ENCODE measurements at places on chromosomes 7 and 10.

- no peak for DNase-seq
Measured at GRCh38 chr7:40598915-40599314, 464.1 kb downstream of the SUGCT start.

- no peak for DNase-seq
Measured at GRCh38 chr7:128275681-128276080, 34.6 kb downstream of the LEP start.

- DNase-seq, result no peak
Measured at GRCh38 chr10:32149252-32149955, 93.2 kb upstream of the KIF5B start.

DNA sequence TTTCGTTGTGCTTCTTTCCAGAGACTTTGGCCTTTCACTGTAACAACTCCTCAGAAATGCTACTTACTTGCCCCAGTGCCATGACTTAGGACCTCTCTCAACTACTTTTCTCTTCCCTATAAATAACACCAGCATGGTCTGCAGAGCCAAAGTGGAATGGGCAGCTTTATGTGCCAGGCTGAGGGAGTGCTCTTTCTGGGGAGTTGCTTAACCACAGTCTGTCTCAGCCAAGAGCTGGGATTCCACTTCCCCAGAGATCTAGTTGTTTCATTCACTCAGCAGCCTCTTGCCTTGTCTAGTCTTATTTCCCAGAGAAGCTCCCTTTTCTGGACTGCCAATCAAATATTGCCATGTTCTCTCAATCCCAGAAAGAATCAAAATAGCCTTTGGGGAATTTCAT lies 912.2 kb downstream of the GRID1 start:
- DNase-seq, result no peak

GRCh38 chr7:69561266-69561960 lies 36.9 kb upstream of the AUTS2 start:
- DNase-seq, result no peak

DNA sequence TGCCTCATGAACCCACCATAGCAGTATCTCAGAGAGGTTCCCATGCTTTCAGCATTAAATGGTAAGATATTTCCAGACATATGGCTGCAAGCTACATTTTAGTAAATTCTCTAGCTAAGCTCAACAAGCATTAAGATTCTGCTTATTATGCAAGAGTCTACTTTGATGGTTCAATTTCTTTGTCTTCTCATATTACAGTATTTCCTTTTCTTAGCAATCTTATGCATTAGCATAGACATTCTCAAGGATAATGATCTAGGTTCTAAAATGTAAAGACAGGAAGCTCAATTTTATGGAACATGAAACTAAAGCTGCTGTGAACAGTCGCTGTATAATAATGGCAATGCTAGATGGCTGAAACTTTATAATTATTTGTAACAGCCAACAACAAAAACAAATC lies 39.2 kb downstream of the MEOX2 start:
- DNase-seq, result no peak

GRCh38 chr7:96285579-96285978 lies 36.3 kb downstream of the SLC25A13 start:
- DNase-seq, result no peak

- DNase-seq, result no peak
Measured at GRCh38 chr7:157027568-157028198, 17.2 kb upstream of the MNX1 start.

DNA sequence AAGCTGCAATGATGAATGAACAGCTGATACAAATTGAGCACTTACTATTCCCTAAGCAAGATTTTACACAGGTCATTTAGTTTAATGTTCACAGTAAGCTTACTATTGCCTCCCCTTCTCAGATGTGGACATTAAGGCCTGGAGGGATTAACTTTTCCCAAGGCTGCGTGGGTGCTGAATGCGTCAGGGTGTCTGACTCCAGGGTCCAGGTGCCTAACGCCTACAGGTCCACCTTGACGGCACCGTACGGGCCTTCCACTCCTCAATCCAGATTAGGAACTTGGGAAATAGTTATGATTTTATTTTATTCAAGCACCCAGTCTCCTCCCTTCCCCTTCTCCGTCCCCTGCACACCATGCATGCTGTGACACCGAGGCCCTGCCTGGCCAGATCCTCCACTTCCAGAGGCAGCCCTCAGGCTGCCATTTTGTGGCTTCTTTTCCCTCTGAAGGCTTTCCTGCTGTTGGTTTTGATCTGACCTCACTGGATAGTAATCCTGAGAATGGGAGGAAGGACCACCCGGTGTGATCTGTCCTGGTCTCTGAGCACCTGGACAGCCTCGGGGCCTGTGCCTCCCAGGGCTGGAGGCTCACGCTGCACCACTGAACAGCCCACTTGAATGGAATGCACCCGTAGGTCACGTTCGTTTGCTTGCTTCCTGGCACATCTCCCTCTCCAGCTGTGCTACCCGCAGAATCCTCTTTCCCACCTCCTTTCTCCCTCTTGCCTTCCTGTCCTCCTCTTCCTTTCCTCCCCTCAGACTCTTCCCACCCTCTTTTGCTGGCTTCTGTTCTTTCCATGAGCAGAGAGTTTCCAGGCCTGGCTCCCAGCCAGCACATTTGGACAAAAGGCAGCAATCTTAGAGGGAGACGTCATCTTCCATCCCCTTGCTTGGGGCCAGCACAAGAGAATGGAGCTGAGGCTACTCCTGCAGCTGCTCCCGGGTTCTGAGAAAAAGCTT lies 14.4 kb downstream of the DENND2A start:
- no peak for DNase-seq

DNA sequence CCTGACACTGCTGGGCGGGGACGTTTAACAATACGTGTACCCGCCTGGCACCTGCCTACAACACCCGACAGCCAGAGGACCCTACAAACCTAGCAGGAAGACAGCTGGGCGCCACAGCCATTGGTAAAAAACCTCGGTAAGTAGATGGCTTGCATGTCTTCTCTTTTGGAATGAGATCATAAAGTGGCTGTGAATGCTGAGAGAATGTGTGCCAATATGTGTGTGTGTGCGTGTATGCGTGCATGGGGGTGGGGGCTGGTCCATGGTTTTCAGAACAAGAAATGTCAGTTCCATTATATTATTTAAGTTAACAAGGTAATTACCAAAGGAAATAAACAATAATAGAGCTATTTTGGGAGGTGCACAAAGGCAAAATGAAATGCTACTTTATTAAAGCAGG lies 39.2 kb downstream of the PAPOLB start:
- no peak for DNase-seq

GRCh38 chr7:96076350-96076707 lies 245.6 kb downstream of the SLC25A13 start:
- DNase-seq, result no peak

- no peak for DNase-seq
Measured at GRCh38 chr10:74856940-74857339, 30.5 kb downstream of the KAT6B start.

- no peak for DNase-seq
Measured at GRCh38 chr10:35876248-35876647, 234.2 kb upstream of the FZD8 start.

- DNase-seq, result no peak
Measured at GRCh38 chr7:120554960-120555571, 282.1 kb downstream of the KCND2 start.

DNA sequence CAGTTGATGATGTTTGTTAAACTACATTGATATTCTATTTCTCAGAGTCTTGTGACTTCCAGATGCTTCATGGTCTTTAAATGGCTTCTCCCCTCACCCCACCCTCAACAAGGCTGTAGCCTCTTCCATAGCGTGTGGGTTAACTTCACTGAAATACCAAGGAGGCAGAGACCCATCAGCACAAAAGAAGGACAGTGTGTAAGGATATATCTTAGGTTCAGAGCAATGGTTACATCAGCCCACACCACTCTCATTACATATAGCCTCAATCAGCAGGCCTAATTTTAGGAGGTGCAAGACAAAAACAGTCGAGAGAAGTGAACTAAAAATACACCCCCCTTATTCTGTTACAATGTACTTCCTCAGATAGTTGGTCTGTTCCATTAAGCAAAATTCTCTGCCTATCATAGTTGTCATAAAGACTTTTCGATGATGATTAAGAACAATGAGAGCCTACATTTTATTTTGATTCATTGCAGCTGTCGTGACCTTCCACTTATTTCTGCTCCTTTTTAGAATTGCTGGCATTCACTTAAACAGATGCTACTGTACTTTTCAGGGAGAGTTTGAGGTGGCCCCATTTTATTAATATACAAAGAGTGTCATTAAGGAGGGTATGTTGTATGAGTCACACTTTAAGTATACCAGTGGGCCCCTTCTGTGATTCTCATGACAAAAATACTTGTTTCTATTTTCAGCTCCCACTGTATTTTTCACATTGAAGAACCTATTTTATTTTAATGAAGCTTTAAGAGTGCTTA lies 52.1 kb downstream of the WIPF3 start:
- DNase-seq, result no peak

DNA sequence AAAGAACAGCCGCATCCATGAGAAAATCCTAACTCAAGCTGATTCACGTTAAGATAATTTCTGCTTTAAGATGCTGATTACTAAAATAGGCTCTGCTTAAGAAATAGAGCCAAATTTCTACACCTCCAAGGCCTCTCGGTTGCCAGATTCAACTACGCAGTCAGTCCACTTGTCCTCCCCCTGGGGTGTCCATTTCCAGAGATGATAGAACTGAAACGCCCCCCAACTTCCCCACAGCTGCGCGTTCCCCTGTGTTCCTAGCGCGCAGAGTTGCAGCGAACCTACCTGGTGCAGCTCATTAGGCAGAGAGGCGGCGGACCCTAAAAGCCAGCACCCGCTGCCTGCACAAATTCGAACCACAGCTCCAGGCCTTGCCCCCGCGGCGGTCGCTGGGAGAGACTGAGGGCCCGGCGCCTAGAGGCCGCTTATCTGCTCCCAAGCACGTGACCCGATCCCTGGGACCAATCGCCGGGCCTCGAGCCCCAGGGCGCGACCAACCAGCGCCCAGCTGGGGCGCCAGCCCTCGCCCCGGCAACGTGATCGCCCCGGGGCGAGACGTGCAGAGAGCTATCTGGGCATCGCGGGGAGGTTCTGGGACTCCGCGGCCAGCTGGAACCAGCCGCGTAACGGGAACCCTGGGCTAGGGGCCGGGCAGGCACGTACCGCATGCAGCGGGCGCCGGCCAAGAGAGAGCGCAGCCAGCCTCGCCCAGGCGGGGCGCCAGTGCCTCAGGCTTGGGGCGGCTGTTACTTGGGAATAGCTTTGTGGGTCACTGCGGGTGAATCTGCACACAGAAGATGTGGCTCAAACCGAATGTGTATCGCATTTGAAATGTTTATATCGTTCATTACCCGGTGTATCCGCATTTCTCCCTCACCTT lies at the start of gene PPP1R3C:
TSS of gene PPP1R3C (minus strand) at position 401 of the 880 bp plus-strand sequence. CDS start at position 299, 102 bp downstream.
- DNase-seq, result peak; percentile 58

DNA sequence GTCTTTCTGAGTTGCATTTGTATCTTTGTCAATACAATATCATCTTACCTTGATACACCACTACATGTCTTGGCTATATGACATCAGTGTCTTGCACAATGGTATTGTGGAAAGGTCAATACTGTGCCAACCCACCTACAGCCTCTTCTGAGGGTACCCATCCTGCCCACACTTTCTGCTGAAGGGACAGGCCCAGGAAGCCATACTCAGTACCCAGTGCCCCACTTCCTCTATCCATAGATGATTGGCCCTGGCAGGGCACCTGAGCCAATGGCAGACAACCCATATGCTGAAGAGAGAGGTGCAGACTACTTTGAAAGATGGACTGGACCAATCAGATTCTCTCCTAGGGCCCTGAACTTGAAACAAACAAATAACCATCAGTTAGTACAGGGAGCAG lies 152.0 kb upstream of the ADO start:
- no peak for DNase-seq

DNA sequence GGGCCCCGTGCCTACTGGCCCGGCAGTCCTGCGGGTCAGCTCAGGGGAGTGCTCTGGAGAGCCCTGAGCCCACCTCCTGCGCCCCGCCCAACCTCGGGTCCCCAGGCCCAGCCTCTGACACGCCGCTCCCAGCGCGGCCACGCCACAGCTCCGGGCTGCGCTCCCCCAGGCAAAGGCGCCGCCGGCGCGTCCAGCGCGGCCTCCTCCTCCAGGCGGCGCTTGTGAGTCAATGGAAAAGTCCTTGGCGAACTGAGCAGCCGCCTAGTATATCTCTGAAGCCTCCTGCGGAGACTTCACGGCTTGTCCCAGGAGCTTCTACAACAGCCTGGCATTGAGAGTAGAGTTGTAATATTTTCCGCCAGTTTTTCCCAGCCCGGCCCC lies 29.5 kb upstream of the BMS1 start:
- peak; percentile 50 for DNase-seq

DNA sequence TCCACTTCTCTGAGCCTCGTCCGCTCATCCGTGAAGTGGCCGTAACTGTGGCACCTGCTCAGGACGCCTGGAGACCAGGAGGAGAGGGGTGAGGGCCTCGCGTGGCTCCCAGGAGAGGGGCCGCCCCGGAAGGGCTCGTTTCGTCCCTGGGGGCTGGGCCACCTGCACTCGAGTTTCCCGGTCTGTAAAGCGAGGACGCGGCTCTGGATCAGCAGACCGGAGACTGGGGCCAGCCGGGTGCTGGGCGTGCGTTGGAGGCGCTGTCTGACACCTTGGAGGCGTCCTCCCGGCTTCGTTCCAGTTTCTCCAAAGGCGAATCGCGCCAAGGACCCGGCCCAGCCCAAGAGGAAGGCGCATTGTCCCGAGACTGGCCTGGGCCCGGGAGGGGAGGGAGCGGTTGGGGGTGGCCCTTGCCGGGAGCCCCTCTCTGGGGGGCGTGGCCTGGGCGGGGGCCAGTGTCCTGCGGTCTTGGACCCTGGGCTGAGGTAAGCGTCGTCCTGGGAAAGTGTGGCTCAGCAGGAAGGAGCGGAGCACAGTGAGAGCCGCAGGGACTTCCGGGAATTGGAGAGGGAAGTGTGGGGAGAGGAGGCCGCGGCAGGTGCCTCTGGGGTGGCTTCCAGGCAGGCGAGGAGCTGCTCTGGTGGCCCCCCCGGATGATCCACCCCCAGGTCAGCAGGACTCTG lies 89.6 kb downstream of the FOXL3 start:
- DNase-seq, result no peak

- DNase-seq, result no peak
Measured at GRCh38 chr7:117146511-117146910, 176.3 kb downstream of the WNT2 start.

DNA sequence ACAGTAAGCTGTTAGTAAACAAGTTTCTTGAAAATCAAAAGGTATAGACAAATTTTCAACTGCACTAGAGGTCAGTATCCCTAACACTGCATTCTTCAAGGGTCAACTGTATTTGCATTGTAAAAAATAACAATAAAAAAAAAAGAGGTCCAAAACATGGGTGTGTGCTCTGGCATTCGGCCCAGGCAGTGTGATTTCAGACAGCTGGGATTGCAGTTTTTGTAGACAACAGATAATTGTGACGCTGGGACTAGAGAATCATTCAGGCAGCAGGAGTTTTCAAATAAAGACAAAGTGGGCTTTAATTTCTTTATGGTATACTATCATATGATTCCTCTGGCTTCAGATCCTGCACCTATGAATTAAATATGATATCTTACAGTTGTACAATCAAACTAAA lies 543.2 kb upstream of the SEMA3D start:
- no peak for DNase-seq

DNA sequence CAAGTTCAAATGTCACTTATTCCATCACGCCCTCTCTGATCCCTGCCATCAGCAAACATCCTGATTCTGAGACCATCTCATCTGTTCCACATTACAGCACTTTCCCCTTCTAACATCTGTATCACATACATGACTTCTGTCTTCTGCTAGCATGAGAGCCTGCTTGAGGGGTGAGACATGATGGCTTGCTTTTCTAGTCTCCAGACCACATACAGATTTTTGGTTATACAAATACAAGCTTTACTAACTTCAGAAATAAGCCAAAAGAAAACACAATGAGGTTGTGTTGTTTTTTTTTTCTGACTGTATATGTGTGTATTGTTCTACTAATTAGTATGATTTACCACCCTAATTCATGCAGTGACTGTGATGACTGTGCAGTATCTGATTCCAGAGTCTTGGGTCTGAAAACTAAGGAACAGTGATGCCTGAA lies 34.3 kb downstream of the NAPEPLD start:
- no peak for DNase-seq

GRCh38 chr10:78545756-78546155 lies 512.1 kb downstream of the RPS24 start:
- DNase-seq, result no peak
